ENCODE measurements at places on chromosomes 5 and 9. TPM values are rescaled to one million over a fixed set of nuclear protein-coding genes. Genes with fewer than 3 reads are reported as not detected.

APC gene
- 69.1 TPM for total RNA-seq

ADAMTS13 gene
- 1.3 TPM for total RNA-seq

OSMR gene
- 114 TPM for total RNA-seq

ZFP2 gene
- 0.86 TPM for total RNA-seq

IRX4 gene
- total RNA-seq, result not detected

KLHL9 gene
- total RNA-seq, result 57.9 TPM

DND1 gene
- total RNA-seq, result not detected

NUDT12 gene
- 19.9 TPM for total RNA-seq

TSSK1B gene
- total RNA-seq, result 0.64 TPM

DMRT2 gene
- total RNA-seq, result not detected

SELENOP gene
- total RNA-seq, result 15.5 TPM

OLFM1 gene
- total RNA-seq, result 0.64 TPM
